ENCODE measurements at places on chromosomes 2 and 18.

GRCh38 chr2:73850009-73850408 lies 21.2 kb downstream of the STAMBP start:
- H3K27me3 ChIP-seq: no peaks in the 10 kb centered on the region
- no peak overlapping the region for H3K4me3 ChIP-seq

- peak overlapping the region; percentile 98 for H3K27ac ChIP-seq
- H3K36me3 ChIP-seq: peaks cover 22% of the 10 kb centered on the region
- H3K4me3 ChIP-seq: peak overlapping the region; percentile 23
- DNase-seq: peak; percentile 87
Observed at GRCh38 chr18:66271962-66272361, 331.9 kb downstream of the CDH19 start.

GRCh38 chr2:222862106-222862908 lies 1.5 kb downstream of the ACSL3 start:
- H3K27ac ChIP-seq: no peak overlapping the region
- no peaks in the 10 kb centered on the region for H3K27me3 ChIP-seq
- H3K4me1 ChIP-seq: peaks cover 41% of the 10 kb centered on the region
- no peaks in the 10 kb centered on the region for H3K36me3 ChIP-seq
- H3K4me3 ChIP-seq: peak overlapping the region; percentile 89

DNA sequence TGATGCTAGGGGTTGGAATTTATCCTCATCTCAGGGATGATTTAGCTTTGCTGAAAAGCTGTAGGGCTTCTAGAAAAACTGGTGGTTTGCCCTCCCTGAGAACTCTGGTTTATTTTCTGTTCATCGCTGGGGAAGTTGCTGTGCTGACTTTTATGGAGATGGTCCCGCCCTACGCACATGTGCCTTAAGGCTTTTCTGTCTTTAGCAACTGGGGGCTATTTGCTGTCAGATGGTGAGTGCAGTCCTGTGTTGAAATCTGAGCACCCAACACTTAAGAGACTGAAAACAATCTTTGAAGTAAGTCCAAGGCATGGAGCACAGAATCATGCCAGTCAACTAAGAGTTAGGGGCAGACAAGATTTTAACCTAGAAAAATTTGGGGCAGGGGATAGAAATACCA lies 2148.4 kb upstream of the CELF4 start:
- H3K27ac ChIP-seq: no peak overlapping the region
- H3K4me3 ChIP-seq: no peak overlapping the region
- DNase-seq: no peak
- H3K27me3 ChIP-seq: no peaks in the 10 kb centered on the region

GRCh38 chr2:86275384-86275799 lies 62.0 kb downstream of the REEP1 start:
- H3K27me3 ChIP-seq: no peaks in the 10 kb centered on the region
- H3K4me1 ChIP-seq: no peaks in the 10 kb centered on the region
- H3K36me3 ChIP-seq: peaks cover 4% of the 10 kb centered on the region
- no peak overlapping the region for H3K27ac ChIP-seq
- no peak for DNase-seq

DNA sequence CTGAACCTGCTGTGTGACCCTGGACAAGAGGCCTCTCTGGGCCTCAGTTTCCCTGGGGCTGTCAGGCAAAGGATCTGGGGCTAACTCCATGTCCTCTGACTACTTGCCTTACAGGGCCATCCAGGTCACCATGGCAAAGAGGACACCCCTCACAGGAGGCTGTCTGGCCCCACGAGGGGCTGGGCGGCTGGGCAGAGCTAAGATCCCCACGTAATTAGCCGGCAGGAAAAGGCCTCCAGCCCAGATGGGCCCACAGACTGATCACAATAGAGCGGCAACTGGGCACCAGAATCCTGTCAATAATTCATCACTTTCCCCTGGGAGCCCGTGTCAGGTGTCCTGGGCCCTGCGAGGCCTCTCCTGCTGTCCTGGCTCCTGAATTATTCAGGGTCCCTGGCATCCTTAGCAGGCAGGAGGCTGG lies 44.8 kb upstream of the OTOF start:
- no peak for DNase-seq
- peaks cover 12% of the 10 kb centered on the region for H3K4me1 ChIP-seq
- no peaks in the 10 kb centered on the region for H3K36me3 ChIP-seq
- no peaks in the 10 kb centered on the region for H3K27me3 ChIP-seq

DNA sequence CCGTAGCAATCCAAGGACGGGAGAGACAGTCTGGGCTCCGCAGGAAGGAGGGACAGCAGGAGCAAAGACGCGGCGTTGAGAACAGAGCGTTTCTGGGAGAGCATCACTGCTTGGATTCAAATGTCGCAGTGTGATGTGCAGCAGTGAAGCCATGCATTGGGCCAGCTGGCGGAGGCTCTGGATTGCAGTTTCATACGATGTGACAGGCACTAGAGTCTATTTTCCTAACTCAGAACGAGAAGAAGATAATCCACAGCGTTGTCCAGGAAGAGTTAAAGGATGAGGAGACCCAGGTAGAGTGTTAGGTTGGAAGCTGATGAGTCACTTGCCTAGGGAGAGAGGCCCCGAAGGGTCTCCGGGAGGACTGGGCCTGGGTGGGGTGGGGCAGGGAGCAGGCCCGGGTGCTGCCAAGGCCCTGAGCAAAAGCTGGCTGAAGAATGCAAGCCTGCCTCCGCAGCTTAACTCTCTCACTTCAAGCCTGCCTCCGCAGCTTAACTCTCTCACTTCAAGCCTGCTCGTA lies 17.7 kb upstream of the SEMA4C start:
- H3K4me1 ChIP-seq: peaks cover 30% of the 10 kb centered on the region
- H3K4me3 ChIP-seq: no peak overlapping the region
- H3K27me3 ChIP-seq: no peaks in the 10 kb centered on the region
- no peak overlapping the region for H3K27ac ChIP-seq
- peak; percentile 61 for DNase-seq
- H3K36me3 ChIP-seq: no peaks in the 10 kb centered on the region

DNA sequence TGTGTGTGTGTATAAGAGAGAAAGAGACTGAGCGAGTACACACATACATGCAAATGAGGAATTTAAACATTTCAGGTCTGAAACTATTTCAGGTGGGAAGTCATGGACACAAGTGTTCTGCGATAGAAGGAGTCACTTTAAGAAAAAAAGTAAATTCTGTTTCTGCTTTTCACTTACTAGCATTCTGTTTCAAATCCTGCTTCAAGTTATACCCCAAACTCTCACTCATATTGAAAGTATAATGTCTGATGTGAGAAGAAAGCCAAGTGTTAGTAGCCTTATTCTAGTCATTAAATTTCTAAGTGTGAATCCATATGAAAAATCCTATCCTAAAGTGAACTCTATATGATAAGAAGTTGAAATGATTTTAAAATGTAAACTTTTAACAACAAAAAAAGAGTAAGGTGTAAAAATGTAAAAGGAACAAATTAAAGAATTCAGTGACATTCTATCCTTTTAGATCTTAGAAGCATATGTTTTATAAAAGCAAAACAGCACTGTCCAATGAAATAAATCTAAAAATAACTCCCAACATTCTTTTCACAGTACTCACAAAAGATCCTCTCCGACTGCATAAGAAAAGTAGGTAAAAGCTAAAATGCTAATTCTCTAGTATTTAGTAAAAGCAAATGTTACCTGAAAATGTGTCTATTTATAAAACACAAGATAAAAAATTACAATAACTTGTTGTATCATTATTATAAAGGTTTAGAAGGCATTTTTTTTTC lies 570.6 kb downstream of the ZEB2 start:
- no peaks in the 10 kb centered on the region for H3K27me3 ChIP-seq
- H3K4me1 ChIP-seq: peaks cover 9% of the 10 kb centered on the region
- no peak for DNase-seq
- H3K27ac ChIP-seq: no peak overlapping the region

- H3K4me3 ChIP-seq: no peak overlapping the region
- H3K4me1 ChIP-seq: peaks cover 26% of the 10 kb centered on the region
- H3K27me3 ChIP-seq: no peaks in the 10 kb centered on the region
Observed at GRCh38 chr18:73893880-73894279, 253.8 kb downstream of the FBXO15 start.

GRCh38 chr18:51575171-51575570 lies 377.7 kb upstream of the MEX3C start:
- no peak for DNase-seq
- no peak overlapping the region for H3K4me3 ChIP-seq
- H3K4me1 ChIP-seq: peaks cover 7% of the 10 kb centered on the region
- H3K27ac ChIP-seq: no peak overlapping the region

DNA sequence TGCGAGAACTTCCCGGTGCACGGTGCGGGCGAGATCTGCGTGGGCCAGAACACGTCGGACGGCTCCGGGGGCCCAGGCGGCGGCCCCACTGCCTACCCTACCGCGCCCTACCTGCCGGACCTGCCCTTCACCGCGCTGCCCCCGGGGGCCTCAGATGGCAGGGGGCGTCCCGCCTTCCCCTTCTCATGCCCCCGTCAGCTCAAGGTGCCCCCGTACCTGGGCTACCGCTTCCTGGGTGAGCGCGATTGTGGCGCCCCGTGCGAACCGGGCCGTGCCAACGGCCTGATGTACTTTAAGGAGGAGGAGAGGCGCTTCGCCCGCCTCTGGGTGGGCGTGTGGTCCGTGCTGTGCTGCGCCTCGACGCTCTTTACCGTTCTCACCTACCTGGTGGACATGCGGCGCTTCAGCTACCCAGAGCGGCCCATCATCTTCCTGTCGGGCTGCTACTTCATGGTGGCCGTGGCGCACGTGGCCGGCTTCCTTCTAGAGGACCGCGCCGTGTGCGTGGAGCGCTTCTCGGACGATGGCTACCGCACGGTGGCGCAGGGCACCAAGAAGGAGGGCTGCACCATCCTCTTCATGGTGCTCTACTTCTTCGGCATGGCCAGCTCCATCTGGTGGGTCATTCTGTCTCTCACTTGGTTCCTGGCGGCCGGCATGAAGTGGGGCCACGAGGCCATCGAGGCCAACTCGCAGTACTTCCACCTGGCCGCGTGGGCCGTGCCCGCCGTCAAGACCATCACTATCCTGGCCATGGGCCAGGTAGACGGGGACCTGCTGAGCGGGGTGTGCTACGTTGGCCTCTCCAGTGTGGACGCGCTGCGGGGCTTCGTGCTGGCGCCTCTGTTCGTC lies 1.7 kb downstream of the FZD7 start:
- DNase-seq: peak; percentile 85
- H3K4me1 ChIP-seq: peaks cover 46% of the 10 kb centered on the region
- H3K27me3 ChIP-seq: no peaks in the 10 kb centered on the region
- H3K36me3 ChIP-seq: no peaks in the 10 kb centered on the region
- no peak overlapping the region for H3K27ac ChIP-seq

- H3K4me1 ChIP-seq: peaks cover 19% of the 10 kb centered on the region
- no peaks in the 10 kb centered on the region for H3K27me3 ChIP-seq
- no peak overlapping the region for H3K27ac ChIP-seq
- H3K36me3 ChIP-seq: peaks cover 23% of the 10 kb centered on the region
- peak; percentile 43 for DNase-seq
- peak overlapping the region; percentile 77 for H3K4me3 ChIP-seq
Observed at GRCh38 chr18:68714366-68714711, 569 bp downstream of the TMX3 start.

DNA sequence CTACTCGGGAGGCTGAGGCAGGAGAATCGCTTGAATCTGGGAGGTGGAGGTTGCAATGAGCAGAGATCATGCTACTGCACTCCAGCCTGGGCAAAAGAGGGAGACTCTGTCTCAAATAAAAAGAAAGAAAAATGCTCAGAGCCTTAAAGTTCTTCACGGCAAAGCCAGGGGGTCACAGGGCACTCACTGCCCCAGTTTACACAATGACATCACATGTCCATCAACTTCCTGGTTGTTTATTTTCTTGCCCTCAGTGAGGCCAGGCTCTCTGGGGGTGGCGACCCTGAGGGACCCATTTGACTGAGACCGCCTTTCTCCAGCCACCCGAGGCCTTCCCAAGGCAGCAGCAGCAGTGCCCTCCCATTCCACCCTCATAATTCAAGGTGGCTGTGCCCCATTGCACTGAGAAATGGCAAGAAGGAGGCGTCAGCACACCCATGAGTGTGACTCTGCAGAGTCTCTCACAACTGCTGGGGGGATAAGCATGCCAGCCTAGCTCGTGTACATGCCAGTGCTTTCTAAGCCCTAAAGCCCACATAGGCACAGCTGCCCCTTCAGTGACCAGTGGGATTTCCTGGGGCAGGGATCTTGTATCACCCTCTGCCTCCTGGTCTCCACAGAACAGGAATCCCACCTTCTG lies 50.0 kb downstream of the SFXN5 start:
- DNase-seq: no peak
- H3K36me3 ChIP-seq: no peaks in the 10 kb centered on the region
- no peaks in the 10 kb centered on the region for H3K4me1 ChIP-seq
- H3K27ac ChIP-seq: no peak overlapping the region
- H3K4me3 ChIP-seq: no peak overlapping the region

DNA sequence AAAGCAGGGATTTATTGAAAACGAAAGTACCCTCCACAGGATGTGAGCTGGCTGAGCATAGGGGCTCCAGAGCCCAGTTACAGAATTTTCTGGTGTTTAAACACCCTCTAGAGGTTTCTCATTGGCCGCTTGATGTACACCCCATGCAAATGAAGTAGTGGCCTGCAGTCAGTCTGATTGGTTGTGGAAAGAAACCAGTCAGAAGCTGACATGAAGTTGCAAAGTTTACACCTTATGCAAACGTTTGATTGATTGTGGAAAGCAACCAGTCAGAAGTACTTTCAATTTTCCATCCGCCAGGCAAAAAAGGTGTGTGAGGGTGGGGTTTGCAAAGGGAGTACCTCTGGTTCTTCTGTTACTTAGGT lies 62.3 kb downstream of the VWA3B start:
- no peak overlapping the region for H3K27ac ChIP-seq
- no peaks in the 10 kb centered on the region for H3K36me3 ChIP-seq
- no peak for DNase-seq
- no peaks in the 10 kb centered on the region for H3K4me1 ChIP-seq
- H3K27me3 ChIP-seq: no peaks in the 10 kb centered on the region

- no peaks in the 10 kb centered on the region for H3K36me3 ChIP-seq
- no peak for DNase-seq
- H3K27me3 ChIP-seq: no peaks in the 10 kb centered on the region
- H3K4me1 ChIP-seq: no peaks in the 10 kb centered on the region
Observed at GRCh38 chr2:139652385-139652784, 872.2 kb upstream of the NXPH2 start.

GRCh38 chr2:231780909-231781797 lies at the start of gene PDE6D:
Gene PDE6D, minus strand, starts transcription at chr2:231781282. Its CDS starts 168 bp downstream, at chr2:231781114.
- H3K27ac ChIP-seq: no peak within 1 kb of the TSS
- peak; percentile 96 for DNase-seq
- H3K36me3 ChIP-seq: no peaks in the 10 kb centered on the region
- peak within 1 kb of the TSS; percentile 80 for H3K4me3 ChIP-seq
- no peaks in the 10 kb centered on the region for H3K27me3 ChIP-seq

DNA sequence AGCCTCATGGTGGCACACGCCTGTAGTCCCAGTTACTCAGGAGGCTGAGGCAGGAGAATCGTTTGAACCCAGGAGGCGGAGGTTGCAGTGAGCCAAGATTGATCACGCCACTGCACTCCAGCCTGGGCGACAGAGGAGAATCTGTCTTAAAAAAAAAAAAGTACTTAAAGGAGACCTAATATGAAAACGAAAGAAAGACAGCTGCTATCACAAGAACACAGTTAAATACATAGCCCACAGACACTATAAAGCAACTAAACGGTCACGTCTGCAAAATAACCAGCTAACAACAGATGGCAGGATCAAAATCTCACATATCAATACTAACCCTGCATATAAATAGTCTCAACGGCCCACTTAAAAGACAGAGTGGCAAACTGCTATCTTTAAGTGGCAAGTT lies 43.9 kb upstream of the TACR1 start:
- no peak overlapping the region for H3K4me3 ChIP-seq
- H3K27me3 ChIP-seq: no peaks in the 10 kb centered on the region
- H3K36me3 ChIP-seq: no peaks in the 10 kb centered on the region
- DNase-seq: no peak

Data from neural progenitor cell (in vitro differentiated cells).